ENCODE measurements at places on chromosomes 4 and X.

DNA sequence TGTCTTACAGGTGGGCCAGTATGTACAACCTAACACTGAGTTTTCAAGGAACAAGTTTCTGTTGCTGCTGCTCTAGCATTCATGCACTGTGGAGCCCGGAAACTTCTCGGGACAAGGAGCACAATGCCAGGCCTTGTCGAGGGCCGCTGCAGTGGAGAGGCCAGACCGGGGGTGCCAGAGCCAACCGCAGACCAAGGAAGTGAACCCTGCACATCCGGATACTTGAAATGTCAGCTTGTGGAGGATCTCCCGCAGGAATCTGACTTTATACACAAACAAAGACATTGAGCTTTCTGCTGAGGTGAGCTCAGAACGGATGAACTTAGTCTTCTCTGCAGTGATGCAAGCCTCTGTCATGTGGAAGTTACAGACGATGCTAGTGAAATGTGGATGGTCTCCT, 99.5 kb downstream of the ZNF827 start:
- DNase-seq, result no peak

- no peak for DNase-seq
These were observed 432.7 kb upstream of the PABPC4L start for GRCh38 chr4:134634301-134634700.

DNA sequence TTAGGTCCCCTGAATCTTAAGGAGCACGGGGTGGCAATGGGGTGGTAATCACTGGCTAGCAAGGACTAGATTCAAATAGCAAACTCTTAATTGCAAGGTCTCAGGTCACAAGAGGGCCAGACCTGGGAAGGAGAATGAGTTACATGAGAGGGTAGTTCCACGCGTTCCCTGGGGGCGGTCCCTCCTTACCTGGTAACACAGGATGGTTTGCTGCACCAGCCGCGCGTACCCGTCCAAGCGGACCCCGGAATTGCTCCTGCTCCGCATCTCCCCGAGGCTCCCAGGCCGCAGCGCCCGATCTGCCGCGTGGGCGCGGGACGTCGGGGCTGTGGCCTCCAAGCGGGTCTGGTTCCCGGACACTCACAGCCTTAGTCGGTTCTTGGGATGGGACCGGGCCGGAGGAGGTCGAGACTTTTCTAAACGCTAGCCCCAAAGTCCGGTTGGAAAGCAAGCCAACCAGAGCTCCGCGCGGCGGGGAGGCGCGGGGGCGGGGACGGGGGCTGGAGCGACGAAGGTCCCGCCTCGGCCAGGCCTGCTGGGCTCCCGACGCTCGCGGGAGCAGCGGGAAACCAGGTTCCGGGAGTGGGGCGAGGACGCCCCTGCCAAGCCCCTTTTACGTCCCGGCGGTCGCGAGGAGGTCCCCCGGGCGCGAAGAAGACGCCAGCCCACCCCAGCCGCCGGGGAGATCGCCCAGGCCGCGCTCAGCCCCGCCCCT, at the start of gene PHKA2:
Gene PHKA2 (minus strand): TSS at position 449 of the 715 bp plus-strand sequence. CDS start 182 bp downstream, at position 267.
- DNase-seq, result peak; percentile 44

GRCh38 chr4:108043526-108043925, 53.8 kb downstream of the HADH start:
- DNase-seq, result no peak

DNA sequence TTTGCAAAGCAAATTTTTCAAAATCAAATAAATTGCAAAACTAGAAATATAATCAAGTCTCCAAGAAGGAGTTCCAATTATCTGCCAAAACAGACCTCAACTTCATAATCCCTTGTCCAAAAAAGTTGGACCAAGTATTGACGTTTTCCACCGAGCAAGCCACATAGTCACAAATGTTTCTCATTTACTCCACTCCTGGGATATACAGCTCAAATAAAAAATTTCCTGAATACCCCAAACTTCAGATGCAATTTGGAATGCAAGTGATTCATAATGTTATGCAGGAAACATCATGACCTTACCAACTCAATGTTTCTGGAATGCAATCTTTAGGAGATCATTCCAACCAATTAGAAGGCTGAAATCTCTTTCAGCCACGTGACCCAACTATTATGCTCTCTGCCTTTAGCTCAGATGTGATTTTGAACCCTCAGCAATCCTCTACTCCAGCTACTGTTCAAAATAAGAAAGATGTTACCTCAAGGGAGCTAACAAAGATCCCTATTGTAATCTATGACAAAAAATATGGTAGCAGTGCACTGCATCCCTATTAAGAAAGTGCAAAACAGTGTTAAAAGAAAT, 72.4 kb downstream of the PRDM5 start:
- DNase-seq, result no peak

- DNase-seq, result no peak
These were observed 58.0 kb upstream of the SCML1 start for GRCh38 chrX:17679261-17679660.
